ENCODE measurements at places on chromosomes 16 and 17.

- no peak for DNase-seq
Measured at GRCh38 chr16:10239640-10240039, 57.4 kb upstream of the GRIN2A start.

GRCh38 chr16:82302042-82302727 lies 132.2 kb upstream of the MPHOSPH6 start:
- no peak for DNase-seq

DNA sequence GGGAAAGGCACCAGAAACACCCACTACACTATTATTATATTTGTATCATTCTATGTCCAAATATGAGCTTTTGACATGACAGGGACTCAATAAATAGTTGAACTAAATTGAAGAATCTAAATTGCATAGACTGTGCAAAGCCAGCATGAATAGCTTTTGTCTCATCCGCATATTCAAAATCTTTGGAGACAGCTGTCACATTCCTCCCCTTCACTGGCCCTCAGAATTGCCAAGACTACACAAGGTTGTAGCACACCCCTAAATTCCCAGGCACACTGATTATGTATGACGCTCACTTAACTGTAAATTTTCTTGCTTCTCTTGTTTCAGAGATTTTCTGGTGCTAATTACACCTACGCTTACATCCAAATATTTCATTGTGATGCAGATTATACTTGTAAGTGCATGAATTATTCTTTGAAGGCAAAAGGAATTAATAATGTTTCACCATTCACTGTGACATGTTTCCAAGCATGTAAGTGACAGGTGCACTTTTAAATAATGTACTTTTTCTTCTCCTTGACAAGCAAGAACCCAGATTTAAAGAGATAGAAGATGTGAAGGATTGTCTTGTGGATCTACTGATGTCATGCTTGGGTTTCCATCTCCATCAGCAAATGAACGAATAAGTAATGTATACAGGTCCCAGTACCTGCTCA lies 47.5 kb downstream of the CA10 start:
- no peak for DNase-seq

DNA sequence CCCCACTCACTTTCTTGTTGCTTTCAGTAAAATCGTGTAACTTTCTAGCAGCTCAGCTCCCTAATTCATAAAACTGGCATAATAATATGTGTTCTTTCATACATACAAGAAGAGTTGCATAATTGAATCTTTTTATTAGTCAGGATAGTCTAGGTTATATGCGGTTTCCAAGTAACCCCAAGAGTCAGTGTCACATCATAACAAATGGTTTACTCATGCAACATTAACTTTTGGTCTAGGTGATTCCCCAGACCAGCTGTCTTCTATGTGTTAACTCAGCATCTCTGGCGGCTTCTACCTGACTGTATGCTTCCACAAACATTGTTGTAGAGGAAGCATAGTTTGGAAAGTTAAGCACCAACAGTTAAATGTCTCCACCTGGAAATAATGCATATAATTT lies 1000.4 kb downstream of the CDH11 start:
- no peak for DNase-seq

- DNase-seq = no peak
Measured at GRCh38 chr16:66908762-66909559, 9.7 kb downstream of the CDH16 start.

Data from CD4-positive, alpha-beta T cell treated with Interleukin-1 beta for 1 hour (primary cell).